Frontal cortex (tissue), 4 donors: ENCODE measurements at places on chromosomes 12 and 14. TPM values are rescaled to one million over a fixed set of nuclear protein-coding genes. Genes with fewer than 3 reads are reported as not detected.

- DNase-seq, result no peak
These were observed 11.8 kb downstream of the TRAPPC6B start for GRCh38 chr14:39158222-39158858.

DNA sequence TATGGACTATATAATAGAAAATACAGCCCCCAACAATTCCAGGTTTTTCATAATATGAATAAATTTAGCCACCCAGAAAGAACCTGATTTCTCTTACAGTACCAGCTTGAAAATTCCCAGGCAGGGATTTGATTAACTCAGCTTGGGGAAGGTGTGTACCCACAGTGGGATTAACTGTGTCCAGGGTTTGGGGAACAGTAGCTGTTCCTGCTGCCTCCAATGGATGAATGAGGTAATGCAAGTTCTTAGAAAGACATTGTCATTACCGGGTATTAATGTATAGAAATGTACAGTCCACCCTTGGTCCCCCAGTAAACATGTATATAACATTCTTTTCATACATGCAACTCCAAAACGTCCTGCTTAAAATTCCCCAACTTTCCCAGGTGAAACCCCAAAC, 115.6 kb downstream of the LRIG3 start:
- no peak for DNase-seq

GRCh38 chr14:98103705-98104104, 1168.3 kb downstream of the BCL11B start:
- no peak for DNase-seq

DNA sequence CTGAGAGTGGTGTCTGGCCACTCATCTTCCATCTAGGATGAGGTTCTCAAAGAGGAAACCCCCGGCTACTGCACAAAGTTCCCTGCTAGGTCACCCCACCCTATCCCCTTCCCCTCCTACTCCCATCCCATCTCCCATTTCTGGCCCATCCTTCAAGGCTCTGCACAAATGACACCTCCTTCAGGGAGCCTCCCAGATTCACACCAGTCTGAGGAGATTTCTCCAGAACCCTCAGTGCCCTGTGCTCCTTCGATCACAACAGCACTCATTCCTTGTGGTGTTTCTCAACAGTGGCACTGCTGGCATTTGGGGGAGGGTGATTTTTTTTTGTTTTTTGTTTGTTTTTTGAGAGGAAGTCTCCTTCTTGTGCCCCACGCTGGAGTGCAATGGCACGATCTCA, 2.9 kb downstream of the CAMKK2 start:
- DNase-seq, result no peak

DNA sequence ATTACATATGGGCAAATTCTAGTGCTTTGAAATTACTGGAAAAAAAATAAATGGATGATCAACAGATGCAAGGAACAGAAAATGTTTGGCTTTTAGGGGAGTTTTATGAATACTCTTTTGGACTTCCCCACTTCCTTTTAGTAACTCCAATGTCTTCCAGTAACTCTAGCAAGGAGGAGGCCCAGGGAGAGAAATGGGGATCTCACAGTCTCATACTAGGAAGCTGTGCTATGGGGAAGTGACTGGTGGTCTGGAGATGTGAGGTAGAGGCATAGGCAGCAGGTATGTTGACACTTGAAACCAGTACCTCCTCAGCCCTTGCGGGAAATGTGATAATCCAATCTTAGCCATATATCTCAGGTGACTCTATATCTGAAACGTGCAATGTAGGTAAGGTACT, 68.1 kb downstream of the CRADD start:
- DNase-seq, result no peak

Gene FLRT2
- total RNA-seq, result 84.0 TPM

Gene EPYC
- not detected for total RNA-seq

Gene ANO2
- total RNA-seq, result 4.1 TPM
